Esophagus muscularis mucosa (tissue), 4 donors: ENCODE measurements at places on chromosomes 6 and 20.

GRCh38 chr20:18511571-18511970 lies 3.8 kb downstream of the SEC23B start:
- no peak for DNase-seq

DNA sequence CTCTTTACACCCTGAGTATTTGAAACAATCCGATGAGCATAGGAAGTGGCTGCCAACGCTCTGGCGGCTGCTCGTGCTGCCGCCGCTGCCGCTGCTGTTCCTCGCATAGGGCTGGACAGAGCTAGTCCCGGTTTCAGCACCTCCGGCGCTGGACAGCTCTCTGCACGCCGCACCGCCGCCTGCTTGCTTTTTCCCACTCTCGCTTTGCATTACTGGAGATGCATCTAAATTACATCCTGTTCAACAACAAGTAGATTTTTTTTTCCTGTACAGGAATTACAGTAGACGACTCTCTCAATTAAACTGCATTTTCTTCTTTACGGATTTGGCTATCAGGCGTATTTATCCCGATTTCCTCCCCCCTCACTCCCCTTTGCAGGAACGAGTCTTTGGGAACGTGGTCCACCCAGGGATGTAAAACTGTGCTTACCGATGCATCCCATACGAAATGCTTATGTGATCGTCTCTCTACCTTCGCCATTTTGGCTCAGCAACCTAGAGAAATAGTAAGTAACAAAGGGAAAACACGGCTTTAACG lies 563.8 kb downstream of the LMBRD1 start:
- DNase-seq: no peak

GRCh38 chr6:15642276-15642675 lies 20.6 kb downstream of the DTNBP1 start:
- no peak for DNase-seq

DNA sequence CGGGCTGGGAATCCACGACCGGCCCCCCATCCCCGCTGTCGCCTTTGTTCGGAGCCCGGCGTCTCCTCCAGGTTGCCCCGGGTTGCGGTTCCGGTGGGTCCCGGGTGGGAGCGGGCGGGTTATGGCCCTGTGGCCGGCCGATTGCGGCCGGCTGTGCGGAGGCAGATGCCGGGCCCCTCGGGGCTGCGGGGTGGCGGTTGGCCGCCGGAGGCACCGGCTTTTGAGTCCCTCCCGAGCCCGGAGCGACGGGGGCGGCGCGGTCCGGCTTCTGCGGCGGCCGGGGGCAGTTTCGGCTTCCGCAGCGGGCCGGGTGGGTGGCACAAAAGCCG lies 431 bp downstream of the LOC128125822 start:
- no peak for DNase-seq

DNA sequence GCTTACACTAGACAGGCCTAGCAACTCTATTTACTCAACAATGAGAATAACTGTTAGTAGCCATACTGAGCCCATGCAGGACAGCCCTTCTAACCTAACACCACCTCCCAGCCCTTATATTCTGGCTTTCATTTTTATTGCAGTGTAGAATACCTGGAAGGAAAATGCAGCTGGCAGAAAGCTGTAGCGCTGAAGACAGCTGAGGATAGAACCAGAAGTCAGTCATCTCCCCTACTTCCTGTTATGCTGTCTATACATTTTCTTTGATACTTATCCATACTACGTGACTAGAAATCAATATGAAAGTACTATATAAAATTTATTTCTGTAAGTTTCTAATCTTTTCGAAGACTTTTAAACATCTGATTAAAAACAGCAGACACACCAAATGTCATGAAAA lies 182.6 kb upstream of the SHLD1 start:
- DNase-seq: no peak

GRCh38 chr20:51594236-51595057 lies 51.9 kb upstream of the NFATC2 start:
- DNase-seq: no peak

DNA sequence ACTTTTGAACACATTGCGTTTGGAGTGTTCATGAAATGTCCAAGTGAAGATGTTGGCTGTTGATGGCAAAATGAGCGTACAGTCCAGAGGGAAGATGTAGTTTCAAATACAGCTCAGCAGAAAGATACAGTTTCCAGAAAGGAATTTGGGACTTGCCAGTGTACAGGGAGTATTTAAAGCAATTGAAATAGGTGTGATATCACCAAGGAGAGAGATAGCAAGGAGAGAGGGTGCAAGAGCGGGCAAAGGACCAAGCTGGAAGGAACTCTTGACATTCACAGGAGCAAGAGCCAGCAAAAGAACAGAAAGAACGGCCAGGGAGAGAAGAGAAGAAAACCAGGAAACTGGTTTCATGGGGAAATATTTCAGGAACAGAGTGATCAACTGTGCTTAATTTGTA lies 47.8 kb downstream of the CARMIL1 start:
- no peak for DNase-seq

DNA sequence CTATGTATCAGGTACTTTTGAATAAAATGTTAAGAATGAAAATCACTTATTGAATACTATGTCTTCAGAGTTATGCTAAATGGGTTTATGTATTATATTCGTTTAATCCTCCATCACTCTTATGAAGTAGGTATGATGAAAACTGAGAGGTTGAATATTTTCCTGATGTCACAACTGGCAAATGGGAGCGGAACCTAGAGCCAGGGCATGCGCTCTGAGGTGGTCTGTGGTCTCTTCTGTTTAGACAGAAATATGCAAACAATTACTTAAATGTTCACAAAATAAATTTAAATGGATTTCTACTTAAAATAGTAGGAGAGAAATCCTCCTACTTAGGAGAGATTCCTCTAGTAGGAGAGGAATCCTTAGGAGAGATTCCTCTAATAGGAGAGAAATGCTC lies 21.3 kb upstream of the UTRN start:
- DNase-seq: no peak

DNA sequence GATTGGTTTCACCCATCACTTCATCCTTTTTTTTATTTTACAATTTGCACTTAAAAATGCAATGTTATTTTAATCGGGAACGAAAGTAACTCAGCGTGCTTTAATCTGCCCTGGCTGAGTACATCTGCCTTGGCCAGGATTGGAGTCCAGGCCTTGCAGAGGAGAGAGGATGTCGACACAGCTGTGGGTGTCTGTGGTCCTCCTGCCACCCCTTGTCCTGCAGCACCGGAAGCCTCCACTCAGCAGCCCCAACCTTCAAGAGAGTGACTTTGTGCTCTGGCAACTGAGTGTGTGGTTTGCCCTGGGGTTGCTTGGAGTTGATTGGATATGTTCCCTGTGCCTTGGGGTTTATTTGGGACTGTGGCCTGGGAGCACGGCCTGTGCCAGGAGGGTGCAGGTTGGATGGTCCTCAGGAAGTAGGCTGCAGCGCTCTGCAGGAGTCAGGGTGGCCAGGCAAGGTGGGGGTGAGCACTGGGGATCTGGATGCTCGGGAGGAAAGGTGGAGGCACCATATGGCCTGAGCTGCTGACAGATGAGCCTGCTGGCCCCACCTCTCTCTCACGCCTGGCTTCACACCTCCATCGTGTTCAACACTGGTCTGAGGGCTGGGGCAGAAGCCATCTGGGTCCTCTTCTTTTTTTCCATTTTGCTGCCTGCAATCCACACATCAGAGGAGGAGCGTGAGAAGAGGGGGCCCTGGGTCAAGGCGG lies 4.3 kb downstream of the MYT1 start:
- no peak for DNase-seq

- DNase-seq: no peak
These were observed 24.8 kb upstream of the VSTM2L start for GRCh38 chr20:37877832-37878772.

DNA sequence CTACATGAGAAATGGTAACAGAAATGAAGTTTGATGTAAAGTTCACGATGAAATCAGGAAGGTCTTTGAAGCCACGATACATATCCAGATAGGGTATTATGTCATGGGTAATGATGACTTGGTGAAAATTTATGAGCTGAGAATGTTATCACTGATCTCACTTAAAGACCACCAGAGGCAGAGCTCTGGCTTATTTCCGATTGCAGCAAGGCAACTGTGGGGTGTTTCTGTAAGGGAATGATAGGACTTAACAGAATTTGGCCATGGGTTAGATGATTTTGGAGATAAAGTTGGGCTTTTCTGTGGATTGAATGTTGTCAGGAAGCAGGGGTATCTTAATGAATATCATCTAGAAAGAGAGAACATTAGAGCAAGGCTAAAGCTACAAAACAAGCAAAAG lies 508.4 kb downstream of the HDGFL1 start:
- DNase-seq: no peak

GRCh38 chr6:168535711-168536110 lies 94.7 kb downstream of the SMOC2 start:
- DNase-seq: no peak

DNA sequence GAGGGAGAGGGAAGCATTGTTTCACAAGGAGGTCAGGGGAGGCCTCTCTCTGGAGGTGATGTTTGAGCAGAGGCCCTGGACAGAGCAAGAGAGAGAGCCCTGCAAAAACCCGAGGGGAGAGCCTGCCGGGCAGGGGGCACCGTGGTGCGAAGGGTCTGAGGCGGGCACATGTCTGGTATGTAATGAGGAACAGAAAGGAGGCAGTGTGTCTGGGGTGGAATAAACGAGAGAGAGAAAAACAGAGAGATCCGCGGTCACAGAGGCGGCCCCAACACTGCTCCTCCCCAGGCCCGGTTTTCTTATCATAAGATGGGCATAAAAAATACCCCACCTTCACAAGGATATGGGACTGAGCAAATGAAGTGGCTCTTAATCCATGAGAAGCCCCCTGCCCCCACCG lies 119.2 kb downstream of the PREX1 start:
- no peak for DNase-seq

DNA sequence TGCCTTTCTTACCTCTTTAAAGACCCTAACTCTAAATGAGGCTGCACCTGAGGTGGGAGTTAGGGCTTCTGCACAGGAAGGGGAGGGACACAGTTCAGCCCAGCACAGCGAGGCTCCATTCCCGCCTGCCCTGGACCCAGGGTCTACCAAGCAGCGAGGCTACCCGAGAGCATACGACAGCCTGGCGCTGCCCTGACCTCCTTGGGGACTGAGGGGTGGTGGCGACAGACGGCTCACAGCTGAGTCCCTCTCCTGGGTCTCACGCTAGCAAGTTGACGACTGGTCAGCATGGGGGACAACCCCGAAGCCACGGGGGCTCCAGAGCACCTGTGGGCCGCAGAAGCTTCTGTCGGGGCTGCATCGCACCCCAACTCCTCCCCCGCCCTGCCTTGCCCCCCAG lies 24.4 kb downstream of the SLC17A9 start:
- DNase-seq: no peak

DNA sequence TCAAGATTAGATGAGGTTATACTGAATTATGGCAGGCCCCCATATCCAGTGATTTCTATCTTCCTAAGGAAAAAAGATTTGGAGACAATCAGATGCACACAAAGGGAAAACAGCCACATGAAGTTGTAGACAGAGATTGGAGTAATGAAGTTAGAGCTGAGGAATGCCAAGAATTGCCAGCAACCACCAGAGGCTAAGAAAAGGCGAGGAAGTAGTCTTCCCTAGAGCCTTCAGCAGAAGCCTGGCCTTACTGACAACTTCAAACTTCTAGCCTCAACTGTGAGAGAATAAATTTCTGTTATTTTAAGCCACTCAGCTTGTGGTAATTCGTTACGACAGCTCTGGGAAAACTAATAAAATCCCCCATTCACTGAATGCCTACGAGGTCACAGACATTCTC lies 473.9 kb downstream of the COL12A1 start:
- no peak for DNase-seq

GRCh38 chr6:2026133-2026532 lies 219.3 kb downstream of the GMDS start:
- DNase-seq: no peak

DNA sequence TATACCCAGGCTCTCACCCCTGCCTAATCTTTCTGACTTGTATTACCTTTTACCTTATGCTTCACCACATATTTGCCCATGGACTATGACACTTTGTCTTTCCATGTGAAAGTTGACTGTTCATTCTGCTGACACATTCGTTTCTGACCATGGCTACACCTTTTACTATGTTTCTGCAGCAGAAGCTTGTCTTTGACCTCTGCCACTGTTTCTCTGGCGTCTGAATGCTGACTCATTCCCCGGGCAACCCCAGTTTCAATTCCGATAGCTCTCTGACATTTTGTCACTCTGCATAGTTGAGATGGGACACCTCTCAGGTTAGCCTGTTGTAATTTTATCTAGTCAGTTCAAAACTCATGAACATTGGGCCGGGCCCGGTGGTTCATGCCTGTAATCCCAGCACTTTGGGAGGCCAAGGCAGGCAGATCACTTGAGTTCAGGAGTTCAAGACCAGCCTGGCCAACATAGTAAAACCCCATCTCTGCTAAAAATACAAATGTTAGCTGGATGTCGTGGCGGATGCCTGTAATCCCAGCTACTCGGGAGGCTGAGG lies 50.7 kb downstream of the SLC26A8 start:
- no peak for DNase-seq

DNA sequence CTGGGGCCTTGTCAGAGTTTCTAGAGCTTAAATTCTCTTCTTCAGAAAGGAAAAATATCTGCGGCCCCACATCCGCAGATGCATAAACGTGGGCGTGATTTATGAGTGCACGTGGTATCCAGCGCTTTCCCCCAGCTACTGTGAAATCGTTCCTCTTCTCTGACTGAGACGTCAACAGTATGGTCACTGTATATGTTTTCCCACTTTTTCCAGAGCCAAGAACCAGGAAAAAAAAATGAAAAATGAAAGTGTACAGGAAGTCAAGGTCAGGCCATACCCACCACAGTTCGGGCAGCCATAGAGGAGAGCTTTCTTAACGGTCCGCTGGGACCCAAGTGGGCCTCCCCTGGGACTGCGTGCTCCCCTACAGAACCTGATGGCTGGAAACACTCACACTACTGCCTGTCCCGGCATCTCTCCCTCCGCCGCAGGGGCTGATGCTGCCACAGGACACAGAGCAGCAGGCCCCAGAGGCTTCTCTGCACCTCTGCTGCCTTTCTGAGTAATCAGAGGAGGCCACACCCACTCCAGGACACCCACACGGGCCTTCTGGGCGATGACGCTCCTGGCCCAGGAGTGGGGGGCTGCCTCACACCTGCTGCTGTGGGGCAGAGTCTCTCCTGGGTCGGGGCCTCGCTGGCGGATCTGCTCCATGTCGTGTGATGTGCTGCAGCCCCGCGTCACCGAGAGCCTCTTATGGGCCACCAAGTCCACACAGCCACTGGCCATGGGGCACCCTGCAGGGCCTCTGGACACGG lies 16.4 kb upstream of the STX16 start:
- DNase-seq: no peak
